ENCODE measurements at places on chromosomes 12 and 14.
A peak's percentile ranks its signal among the peaks of the same experiment; 100 is the strongest.

- DNase-seq = no peak
Measured at GRCh38 chr14:36585100-36585499, 2.7 kb upstream of the NKX2-8 start.

DNA sequence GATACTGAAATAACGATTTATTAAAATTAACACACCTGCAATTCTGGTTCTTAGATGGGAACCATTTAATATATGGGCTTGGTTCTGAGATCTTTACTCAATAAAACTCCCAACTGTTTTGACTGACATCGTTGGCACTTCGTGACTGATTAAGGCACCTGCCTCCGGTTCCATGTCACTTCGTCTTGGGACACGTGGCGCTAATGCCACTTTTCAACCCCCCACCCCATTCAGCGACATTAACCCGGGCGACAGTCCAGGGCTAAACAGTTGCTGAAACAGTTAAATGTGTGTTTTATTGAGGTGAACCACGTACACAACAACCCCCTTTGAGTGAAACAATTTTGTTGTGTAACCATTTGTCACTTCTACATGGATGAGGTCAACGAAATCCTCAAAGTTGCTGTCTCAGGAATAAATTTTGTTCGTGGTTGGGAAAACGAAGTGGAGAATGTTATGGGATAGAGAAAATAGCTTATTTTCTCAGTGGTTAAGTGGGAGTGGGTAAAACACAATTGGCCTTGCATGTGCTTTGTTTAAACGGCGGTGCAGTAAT lies 9.9 kb upstream of the SLC38A2 start:
- DNase-seq = no peak

DNA sequence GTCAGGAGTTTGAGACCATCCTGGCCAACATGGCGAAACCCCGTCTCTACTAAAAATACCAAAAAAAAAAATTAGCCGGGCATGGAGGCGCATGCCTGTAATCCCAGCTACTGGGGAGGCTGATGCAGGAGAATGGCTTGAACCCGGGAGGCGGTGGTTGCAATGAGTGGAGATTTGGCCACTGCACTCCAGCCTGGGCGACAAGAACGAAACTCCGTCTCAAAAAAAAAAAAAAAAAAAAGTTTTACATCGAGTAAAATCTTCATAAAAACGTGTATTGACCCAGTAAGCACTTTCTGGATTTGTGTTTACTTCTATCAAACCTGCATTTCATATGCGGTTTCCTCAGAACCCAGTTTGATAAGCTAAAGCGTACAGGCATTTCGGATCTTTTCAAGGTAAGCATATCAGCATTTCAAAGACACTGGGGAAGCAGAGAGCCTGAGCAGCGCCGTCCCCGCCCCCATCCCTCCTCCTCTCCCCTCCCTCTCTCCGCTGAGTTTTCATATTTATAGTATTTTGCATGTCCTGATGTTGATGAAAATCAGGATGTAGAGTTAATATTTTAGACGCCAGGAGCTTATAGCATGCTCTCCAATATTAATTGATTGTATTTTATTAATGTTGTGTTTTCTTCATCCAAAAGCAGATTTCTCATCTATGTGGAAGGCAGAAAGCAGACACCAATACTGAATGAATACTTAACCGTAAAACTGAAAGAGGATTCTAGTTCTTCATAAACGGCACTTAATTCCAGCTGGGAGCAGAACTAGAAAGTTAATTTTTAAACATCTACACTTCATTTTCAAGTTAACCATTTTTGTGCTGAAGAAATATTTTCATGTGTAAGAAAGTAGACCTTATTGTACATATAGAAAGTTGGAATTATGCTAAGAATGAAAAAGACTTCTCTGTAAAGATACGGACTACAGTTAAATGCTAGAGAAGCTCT lies 9.2 kb upstream of the HIP1R start:
- DNase-seq = peak; percentile 65

DNA sequence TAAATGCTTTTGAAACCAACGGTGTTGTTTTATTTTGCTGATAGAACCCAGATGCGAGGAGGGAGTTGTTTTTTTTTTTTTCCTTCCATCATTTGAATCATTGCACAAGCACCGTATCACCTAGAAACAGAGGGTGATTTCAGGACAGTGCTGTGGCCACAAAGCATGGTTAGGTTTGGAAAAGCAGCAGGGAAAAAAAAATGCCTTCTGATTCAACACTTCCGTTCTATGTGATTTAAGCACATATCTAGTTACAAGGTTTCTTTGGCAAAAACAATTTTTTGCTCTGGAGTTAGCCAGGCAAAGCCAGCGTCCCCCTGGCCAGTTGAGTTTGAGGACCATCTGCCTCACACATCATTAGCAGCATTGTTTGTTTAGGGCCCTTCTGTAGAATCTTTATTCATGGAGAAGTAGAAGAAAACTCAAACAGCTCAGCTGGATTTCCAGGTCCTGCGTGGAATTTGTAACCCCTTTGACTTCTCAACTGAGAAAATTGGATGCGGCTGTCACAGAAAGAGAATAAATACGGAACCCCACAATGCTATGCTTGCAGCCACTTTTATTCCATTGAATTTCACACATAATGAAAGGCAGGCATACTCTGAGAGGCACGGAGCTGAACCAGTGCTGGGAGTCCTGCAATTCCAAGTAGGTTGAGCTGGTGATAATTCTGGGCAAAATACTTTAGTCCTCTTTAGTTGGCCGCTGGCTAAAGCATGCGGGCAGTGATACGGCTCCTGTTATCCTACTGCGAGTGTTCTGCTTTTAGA lies 17.0 kb upstream of the WNT5B start:
- no peak for DNase-seq

DNA sequence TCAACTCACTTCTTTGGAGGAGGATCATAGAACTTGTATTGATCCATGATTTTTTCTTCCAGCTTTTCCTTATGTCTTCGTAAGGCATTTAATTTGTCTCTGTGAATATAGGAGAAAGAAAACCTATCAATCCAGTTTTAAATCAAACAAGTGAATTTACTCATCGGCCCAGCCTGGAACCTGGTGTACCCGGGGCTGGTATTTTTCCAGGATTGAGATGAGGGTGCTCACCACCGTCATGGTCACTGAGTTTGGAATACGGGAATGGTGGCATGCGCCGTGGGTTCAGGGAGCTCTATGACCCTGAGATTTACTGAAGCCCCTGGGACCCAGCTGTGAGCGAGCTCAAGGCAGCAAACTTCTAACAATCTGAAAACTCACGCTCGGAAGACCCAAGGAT lies 46.5 kb upstream of the GPR68 start:
- DNase-seq = no peak

- DNase-seq = no peak
Measured at GRCh38 chr14:38078393-38078792, 129.3 kb upstream of the SSTR1 start.

- DNase-seq = no peak
Measured at GRCh38 chr12:19850346-19851065, 411.2 kb downstream of the AEBP2 start.

DNA sequence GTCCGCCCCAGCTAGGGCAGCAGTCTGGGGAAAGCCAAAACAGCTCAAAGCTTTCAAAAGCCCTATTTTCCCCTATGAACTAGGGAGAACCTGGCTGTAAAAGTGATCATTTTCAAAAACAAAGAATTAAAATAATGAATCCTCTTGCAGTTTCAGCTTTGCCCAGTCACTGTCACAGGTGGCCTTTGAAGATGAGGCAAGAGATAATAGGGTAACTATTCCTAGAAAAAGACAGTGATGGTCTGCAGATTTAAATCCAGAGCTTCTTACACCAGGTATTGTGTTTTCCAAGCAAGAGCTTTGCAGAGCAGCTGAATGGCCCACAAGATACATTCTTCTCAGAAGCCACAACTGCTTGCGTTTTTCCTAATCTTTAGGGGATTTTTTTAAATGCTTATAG lies 80.2 kb upstream of the NUDT4 start:
- no peak for DNase-seq

- no peak for DNase-seq
Measured at GRCh38 chr12:51866762-51867161, 18.2 kb upstream of the FIGNL2 start.

Measured in HAP-1 (cell line).